Activated CD4-positive, alpha-beta T cell treated with anti-CD3 and anti-CD28 coated beads, Interleukin-2, amount 50 U/mL, for 48 hours (primary cell): ENCODE measurements at places on chromosomes 1 and 21.

DNA sequence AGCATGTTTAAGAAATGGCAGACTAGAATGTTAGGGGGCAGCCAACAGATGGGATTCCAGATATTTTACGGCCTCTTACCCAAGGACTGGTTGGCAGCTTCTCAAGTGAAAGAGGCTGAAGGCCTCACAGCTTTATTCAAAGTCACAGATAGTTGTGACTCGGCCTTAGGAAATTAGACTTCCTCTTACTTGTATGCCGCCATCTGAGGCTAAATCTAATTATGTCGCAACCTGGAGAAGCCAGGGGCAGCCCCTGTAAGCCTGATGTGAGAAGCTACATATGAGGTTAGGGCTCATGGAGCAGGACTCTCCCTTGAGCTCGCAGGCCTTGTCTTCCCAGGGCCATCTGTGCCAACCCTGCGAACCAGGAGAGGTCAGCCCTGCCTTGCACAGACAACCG lies 352.5 kb downstream of the HHAT start:
- DNase-seq, result no peak

- DNase-seq, result no peak
Observed at GRCh38 chr21:29763674-29764073, 176.1 kb downstream of the GRIK1 start.

- no peak for DNase-seq
Observed at GRCh38 chr1:41518471-41518870, 34.0 kb upstream of the EDN2 start.

DNA sequence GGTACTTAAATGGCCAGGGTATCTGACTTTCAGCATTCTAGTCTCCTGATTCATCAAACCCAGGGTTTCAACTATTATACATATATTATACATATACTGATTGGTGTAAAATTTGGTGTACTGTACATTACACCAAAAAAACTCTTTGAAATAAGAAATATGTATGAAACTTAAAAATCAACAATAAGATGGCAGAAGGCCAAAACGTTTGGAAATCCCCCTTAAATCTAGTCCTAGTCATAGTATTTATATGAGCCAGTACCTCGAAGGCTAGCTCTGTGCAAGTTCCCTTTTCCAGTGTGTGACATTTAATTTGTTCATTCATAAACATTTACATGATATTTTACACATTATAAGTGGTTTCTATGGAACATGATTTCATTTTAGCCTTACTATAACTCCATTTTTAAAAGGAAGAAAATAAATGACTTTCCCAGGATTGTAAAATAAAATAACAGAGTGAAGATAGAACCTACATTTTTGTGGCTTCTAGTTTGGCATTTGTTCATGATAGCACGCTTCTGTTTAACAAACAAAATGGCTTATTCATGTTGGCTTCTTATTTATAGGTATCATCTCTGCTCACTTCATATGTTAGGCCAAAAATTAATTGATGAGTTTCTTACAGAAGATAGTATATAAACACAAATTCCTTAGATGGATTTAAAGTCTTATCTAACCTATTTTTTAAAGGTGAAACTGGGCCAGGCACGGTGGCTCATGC lies 18.8 kb upstream of the ZNF281 start:
- no peak for DNase-seq

DNA sequence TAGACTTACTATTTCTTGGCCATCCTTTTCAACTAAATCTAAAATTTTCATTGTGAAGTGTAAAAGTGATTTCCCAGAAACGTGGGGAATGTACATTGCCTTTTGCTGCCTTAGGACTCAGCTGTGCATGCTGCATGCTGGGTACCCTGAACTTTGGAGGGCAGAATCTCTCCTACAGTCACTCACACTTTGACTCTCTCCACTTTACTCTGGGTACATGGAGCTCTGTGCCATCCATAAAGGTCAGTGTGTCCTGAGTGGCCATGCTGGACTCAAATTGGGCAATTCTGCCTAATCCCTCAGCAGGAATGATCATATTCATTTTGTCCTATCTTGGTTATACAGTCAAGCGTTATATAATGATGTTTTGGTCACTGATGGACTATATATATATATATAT lies 105.6 kb downstream of the NR5A2 start:
- DNase-seq, result no peak

DNA sequence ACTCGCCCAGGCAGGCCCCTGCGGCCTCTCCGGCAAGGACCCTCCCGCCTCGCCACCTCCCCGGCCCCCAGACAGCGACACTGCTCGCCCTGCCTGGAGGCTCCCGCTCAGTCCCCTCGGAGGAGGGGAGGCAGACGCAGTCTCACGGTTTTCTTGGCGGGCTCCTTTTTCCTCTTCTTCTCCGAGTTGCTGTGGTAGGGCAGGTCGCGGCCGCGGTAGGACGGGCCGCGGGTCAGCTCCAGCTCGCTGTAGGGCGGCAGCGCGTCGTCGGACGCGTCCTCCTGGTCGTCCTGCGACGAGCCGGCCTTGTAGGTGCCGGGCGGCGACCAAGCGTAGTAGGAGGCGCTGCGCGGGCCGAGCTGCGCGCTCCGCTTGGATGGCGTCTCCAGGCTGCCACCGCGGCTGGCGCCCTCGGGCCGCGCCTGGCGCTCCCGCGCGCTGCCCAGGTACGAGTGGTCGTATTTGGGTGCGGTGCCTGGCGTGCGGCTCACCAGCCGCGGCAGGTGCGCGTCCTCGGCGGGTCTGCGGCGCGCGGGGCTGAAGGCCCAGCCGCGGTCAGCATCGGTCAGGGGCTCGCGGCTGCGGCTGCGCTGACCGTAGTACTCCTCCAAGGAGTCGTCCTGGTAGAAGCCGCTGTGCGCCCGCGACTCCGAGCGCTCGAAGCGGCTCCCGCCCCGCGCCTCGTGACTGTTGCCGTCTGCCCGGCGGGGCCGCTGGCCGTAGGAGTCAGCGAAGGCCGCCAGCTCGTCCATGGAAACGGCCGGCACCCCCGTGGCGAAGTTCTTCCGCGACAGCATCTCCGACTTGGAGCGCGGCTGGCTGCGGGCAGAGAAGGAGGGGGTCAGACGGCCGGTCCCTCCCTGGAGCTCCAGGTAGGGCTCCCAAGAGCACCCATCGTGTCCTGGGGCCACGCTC lies 44.8 kb upstream of the TADA1 start:
- DNase-seq, result no peak

DNA sequence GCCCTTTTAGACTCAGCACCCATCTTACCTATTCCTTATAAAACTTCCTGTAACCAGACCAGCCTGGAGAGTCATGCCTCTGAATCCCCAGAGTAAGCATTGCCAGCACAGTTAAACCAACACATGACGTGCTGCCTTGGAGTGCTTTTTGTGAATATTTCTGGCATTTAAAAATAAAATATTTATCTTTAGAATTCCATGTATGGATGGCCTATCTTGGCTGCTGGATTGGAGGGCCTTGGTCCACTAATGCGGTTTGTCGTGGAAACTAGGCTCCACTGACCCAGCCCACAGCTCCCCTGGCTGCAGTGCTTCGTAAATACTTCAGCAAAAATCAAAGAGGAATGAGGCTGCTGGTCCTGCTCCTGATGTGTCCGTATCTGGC lies 17.5 kb downstream of the MTARC1 start:
- DNase-seq, result no peak

DNA sequence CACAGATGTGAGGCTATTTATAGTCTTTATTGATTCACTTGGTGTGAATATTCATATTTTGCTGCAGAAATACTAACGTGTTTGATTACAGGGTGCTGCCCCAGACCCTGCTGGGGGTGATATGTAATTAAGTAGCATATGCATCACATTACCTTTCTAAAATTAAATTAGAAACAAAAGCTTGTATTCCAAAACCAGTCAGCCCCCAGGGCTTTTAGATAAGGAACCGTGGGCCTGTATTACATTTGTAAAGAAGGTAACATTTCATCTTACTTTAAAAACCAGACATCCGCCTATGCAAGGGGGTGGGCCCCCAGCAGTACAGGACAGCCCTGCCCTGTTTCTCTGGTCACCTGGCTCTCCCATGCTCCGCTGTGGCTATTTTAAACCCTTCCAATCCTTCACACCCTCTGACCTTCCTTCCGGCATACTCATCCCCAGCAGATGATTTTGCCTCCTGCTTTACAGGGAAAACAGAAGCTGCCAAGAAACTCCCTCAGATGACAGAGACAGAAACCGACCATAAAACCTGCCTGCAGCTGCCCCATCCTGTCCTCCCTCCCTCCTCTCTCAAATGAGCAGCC lies 22.0 kb upstream of the KCNC4 start:
- no peak for DNase-seq

GRCh38 chr1:162310337-162310736 lies 66.3 kb downstream of the SPATA46 start:
- DNase-seq, result no peak

DNA sequence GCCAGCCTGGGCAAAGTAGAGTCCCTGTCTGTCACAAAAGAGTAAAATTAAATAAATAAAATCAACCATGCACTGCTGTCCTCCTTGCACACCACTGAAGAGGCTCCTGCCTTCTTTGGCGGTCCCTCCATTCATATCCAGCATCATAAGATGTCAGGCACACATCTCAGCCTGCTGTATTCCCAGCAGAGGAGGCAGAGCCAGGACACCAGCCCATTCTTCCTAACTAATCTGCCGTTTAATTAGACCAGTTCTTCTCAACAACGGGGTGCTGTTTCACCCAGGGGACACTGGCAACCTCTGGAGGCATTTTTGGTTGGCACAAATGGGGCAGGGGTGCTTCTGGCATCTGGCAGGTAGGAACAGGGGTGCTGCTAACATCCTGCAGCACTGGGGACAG lies 119.7 kb downstream of the ETS2 start:
- DNase-seq, result no peak

DNA sequence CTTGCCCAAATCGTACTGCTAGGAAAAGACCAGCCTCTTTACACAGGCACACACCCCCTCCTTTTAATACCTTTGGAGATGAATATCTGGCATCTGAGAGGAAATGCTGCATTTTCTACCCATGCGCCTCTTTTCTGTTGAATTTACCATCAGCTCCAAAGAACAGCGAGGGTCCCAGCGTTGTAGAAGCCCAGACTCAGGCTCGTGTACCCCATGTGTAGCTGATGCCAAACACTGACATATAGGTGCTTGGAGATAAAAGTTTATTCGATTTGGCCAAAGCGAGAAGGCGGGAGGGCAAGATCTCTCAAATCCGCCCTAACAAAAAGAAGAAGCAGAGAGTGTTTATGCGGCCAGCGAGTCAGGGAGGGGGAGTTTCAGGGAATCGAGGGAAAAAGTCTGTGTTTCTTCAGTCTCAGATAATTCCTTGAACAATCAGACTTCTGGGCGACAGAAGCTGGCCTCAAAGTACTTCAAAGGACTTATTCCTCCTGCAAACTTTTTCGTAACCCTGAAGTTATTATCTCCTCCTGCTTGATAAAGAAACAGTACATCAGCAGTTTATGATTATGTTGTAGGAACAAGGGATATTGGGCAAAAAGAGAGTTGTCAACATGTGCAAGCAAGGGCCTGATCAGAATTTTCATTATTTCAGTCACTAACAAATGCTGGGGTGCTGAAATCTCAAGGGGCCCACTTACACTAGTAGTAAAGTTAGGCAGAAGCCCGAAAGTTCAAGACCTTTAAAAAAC lies 642 bp upstream of the CREG1 start:
- DNase-seq, result no peak

DNA sequence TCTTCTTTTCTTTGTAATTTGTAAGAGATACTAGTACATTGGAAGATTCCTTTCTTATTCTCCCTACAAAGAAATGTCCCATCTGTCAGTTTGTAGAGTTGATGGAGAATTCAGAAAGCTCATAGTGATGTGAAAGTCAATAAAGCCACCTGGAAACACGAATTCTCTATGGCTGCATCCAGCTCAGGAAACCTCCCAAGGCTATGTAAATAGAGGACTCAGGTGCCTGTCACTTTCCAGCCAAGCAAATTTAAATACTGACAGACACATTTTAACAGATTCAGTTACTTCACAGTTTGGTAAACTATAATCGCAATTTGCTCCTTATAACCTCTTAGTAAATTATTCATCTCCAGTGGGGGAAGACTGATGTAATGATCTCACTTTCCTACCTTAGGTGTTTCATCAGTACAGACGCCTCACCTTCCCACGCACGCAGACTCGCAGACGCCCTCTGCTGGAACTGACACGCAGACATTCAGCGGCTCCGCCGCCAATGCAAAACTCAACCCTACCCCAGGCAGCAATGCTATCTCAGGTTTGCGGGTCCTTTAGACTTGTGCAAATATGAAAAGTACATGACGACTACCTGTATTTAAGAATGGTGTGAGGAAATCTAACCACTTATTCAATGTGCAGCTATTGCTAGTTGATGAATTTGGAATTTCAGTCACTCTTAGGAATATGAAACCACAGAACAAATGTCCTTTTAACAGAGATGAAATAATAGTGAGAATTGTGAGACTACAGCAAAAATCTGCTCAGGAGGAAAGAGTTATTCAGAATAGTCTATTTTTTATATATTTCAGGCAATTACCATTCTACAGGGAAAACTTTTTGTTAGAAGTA lies 60.6 kb downstream of the PTPRC start:
- DNase-seq, result peak; percentile 77

- no peak for DNase-seq
Observed at GRCh38 chr21:45594721-45595489, 48.6 kb upstream of the PCBP3 start.

DNA sequence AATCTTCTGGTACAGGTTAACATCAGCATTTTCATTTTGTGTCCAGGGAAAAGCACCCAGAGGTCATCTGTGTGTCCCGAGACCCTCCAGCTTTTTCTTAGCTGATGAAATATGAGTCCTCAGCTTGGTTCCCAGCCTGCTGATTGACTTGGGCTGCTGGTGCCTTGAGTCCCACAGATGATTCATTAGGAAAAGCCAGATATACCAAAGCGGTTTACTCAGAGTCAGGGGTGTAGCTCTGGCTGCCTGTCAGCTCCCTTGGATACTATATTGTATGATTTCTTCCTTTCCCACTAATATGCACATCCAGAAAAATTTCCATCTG lies 43.7 kb upstream of the MAB21L3 start:
- no peak for DNase-seq

DNA sequence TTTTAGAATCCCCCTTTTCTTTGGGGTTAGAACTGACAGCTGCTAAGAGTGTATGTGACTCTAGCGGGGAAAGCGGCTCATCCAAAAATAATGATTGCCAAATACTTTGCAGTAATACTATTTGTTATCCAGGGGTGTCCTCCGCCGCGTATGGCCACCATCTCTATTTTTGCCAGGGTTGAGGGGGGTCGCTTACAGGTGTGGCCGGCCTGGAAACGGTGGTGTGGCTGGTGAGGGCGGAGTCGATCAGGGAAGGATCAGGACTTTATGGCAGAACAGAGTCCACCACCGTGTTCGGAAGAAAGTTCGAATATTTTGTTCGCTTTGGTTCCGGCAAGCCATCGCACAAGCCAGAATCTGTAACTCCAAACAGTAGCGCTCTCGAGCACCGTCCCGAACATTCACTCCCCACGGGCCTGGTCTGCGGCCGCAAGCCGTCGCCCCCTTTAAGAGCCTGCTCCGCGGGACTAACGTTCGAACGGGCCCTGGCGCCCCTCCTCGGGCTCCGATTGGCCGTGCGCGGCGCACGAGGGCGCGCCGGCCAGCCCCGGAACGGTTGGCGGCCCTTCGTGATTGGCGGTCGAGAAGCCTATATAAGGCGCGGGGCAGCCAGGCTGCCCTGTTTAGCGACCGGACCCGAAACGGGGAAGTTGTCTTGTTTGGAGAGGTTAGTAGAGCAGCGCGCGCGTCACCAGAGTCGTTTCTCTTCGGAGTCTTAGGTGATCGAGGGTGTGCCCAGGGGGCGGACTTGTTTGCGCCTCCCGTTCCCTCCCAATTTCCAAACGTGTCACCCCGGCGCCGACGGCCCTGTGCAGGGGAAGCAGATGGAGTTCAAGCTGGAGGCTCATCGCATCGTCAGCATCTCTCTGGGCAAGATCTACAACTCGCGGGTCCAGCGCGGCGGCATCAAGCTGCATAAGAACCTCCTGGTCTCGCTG lies at the start of gene IER5:
TSS of gene IER5 (plus strand) at position 622 of the 938 bp plus-strand sequence. CDS start at position 825, 203 bp downstream.
- peak; percentile 95 for DNase-seq

- no peak for DNase-seq
Observed at GRCh38 chr1:241406421-241406820, 49.4 kb upstream of the RGS7 start.
